ENCODE measurements at places on chromosomes 7 and 10. TPM values are rescaled to one million over a fixed set of nuclear protein-coding genes. Genes with fewer than 3 reads are reported as not detected.

- no peak overlapping the region for H3K4me3 ChIP-seq
- H3K4me1 ChIP-seq = peaks cover 6% of the 10 kb centered on the region
- H3K27me3 ChIP-seq = no peaks in the 10 kb centered on the region
- no peak for DNase-seq
- no peaks in the 10 kb centered on the region for H3K36me3 ChIP-seq
- H3K27ac ChIP-seq = peak overlapping the region; percentile 9
These were observed 24.3 kb downstream of the PDGFA start for GRCh38 chr7:495326-495725.

DNA sequence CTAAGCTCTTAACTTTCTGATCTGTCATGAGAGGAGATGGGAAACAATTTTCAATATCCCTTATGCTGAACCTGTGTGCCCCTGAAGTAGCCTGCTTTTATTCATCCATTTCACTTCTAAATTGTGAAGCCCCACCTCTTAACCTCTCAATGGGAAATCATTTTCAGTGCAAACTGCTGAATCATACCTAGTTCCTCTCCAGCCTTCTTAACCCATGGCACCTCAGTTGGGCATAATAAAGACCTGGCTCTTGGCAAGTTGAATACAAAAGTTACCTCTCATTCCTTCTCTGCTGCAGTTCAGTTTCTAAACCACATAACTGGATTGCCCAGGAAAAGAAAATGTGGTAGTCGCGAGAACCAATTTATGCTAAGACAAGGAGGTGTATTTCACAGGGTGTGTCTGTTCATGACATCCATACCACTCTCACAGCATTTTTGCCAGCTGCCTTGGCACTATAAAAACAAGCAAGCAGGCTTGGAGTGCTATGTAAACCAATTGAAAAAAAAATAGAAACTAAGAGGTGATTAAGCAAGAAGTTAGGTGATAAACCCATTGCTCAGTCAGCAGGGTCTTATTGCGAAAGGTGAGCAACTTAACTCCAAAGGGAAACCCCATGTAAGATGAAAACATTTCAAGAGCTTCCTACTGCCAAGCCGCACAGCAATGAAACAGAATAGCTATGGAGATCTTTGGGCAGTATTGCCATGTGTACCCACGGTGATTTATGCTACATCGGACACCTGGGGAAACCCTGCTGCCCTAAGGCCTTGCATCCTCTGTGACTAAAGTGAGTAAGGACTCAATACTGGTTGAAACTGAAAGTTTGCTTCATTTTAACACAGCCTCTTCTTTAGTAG is 57.0 kb upstream of the DKK1 start:
- no peak overlapping the region for H3K27ac ChIP-seq
- no peaks in the 10 kb centered on the region for H3K36me3 ChIP-seq
- DNase-seq = no peak
- no peaks in the 10 kb centered on the region for H3K27me3 ChIP-seq

DNA sequence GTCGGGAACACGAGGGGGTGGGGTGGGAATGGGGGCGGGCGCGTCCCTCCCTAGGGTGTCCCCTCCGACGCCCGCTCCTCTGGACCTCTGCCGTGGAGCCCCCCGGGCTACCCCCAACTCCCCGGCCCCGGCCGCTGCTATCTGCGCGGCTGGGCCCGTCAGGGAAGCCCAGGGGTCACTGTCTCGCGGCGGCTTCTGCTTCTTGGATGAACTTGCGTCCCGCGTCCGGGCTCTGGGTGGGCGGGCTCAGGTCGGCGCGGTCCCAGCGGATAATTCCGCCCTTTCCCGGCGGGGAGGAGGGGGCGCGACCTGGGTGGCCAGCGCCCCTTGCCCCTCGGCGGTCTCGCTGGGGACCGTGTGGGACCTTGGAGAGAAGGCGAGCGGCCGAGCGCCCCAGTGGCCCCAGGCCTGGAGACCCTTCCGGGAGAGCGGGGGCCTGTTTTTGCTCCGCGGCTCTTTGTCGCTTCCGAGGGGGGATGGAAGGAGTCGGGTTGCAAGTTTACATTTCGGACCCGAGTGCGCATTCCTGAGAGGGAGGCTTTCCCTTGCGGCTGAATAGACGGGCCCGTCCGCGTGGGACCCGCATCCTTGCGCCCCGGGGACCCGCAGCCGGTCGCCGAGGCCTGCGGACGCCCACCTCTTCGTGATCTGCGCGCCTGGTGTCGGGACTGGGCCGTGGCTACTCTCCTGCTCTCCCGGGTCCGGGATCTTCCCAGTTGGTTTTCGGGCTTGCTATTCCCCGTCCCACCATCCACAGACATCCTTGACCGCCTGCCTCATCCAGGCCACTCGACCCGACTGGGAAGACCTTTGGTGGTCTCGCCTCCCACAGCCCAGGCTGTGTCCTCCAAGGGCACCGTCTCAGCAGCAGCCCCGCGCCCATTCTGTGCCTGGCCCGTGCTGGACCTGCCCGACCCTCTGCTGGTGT is 812 bp downstream of the DOCK1 start:
- H3K4me3 ChIP-seq = peak overlapping the region; percentile 69
- peaks cover 14% of the 10 kb centered on the region for H3K4me1 ChIP-seq
- DNase-seq = peak; percentile 18
- H3K27ac ChIP-seq = peak overlapping the region; percentile 61
- H3K27me3 ChIP-seq = no peaks in the 10 kb centered on the region

DNA sequence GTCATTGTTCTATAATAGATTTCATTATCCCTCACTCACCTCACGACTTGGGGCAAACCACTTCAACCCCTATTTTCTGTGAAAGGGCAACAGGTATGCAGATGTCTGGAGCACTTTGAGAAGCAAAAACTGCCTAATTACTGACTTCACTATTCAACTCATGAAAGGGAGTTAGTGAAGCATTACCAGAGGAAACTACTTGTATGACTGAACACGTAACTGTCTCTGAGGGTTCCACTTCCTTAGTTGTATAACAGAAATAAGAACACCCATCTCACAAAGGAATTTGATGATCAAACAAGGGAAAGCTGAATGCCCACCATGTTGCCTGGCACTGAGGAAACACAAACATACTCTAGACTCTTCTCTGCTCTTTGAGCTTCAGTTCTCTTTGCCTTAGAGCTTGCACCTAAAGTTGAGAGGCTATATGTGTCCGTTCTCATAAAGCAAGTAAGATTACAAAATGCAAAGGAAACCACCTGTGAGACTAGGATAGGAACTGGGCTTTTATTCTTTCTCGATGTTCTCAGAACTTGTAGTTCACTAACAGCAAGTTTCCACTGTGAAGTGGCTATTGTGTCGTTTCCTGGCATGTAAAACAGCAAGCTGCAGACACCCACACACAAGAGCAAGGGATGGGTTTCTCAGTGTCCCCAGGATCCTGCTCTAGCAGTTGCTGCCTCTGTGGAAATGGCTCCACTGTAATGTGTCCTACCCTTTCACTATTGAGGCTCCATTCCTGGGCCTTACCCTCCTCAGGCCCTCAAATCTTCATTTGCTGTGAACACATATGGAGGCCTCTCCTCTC is 2.6 kb downstream of the TMEM243 start:
- DNase-seq = no peak
- H3K4me3 ChIP-seq = peak overlapping the region; percentile 9
- H3K4me1 ChIP-seq = peaks cover 10% of the 10 kb centered on the region
- H3K27me3 ChIP-seq = no peaks in the 10 kb centered on the region
- no peaks in the 10 kb centered on the region for H3K36me3 ChIP-seq
- no peak overlapping the region for H3K27ac ChIP-seq

DNA sequence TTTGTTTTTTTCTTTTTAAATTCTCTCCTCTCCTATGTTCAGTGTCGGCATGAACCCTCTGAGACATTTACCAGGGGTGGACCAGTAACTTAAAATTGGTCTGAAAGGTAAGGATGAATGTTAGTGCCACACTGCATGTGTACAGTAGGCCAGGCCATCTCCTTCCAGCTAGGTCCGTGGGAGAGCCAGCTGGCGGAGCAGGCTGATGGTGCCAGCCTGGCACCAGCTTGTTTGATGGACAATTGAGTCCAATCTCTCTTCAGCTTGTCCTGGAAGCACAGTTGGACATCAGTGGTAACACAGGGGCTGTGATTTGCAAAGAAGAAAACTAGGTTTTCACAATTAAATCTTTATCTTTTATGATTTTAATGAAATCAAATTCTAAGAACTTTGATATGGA is 136.5 kb downstream of the CNNM2 start:
- no peaks in the 10 kb centered on the region for H3K36me3 ChIP-seq
- H3K4me1 ChIP-seq = no peaks in the 10 kb centered on the region
- H3K27me3 ChIP-seq = no peaks in the 10 kb centered on the region
- DNase-seq = no peak
- H3K4me3 ChIP-seq = no peak overlapping the region
- no peak overlapping the region for H3K27ac ChIP-seq

The DPP6 gene
- not detected for total RNA-seq

DNA sequence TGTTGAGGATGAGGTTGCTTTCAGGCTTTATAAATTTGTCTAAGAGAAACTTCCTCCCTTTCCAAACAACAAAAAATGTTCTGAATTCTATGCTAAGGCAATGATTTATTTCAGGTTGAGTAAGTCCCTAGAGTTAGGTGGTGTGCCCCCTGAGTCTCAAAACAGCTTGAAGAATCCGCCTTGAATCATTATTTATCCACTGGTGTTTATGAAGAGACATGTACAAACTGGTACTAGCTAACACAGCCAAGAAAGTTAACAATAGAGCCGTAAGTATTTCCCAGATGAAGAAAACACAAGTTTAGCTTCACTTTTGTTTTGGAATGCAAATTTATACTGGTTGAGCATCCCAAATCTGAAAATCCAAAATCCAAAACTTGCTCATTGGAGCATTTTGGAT is 66.2 kb upstream of the SRPK2 start:
- DNase-seq = no peak
- no peaks in the 10 kb centered on the region for H3K27me3 ChIP-seq
- H3K27ac ChIP-seq = no peak overlapping the region
- no peak overlapping the region for H3K4me3 ChIP-seq

The STRIP2 gene
- total RNA-seq = 0.39 TPM

The FBXL13 gene
- 2.4 TPM for total RNA-seq

DNA sequence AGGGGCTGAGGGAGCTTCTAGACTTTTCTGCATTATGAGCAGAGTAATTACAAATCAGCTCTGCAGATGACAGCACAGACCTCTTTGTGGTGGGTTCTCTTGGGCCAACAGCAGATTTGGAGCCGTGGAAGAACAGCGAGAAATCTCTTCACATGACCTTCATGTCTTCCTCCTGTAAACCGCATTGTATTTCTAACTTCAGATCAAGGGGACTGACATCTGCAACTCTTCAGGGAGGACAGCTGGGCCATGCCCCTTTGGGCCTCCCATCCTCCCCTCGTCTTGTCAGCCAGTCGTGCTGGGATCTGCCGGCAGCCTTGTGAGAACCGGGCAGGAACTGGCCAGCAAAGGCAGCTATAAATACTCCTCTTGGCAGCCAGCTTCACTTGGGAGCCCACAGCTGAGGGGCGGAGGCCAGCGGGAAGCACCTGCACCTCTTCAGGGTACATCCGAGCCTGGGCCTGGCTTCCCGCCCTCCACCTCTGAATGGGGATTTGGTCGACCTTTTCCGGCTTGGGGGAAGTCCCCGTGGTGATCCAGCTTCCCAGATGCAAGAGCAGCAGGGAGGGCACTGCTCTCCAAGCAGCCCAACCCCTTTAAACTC is 54.7 kb downstream of the STEAP1B start:
- H3K27ac ChIP-seq = no peak overlapping the region
- no peaks in the 10 kb centered on the region for H3K36me3 ChIP-seq
- H3K4me1 ChIP-seq = peaks cover 27% of the 10 kb centered on the region
- no peaks in the 10 kb centered on the region for H3K27me3 ChIP-seq
- peak; percentile 20 for DNase-seq

DNA sequence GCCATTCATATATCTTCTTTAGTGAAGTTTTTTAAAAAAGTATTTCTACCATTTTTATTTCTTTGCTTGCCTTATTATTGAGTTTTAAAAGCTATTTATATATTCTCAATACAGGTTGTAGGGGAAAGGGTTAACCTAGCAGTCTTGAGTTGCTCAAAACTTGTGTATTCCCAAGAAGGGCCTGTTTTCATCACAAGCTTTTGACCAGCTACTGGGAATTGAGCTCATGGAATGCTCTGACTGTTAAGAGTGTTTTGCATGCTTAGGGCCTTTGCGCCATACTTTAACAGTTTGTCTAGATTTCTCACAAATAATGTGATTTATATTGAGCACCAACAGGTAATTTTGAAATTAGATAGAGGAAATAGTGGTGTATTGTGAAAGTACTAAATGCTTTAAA is 72.0 kb upstream of the CALCR start:
- H3K4me3 ChIP-seq = no peak overlapping the region
- no peaks in the 10 kb centered on the region for H3K27me3 ChIP-seq
- no peak for DNase-seq
- no peaks in the 10 kb centered on the region for H3K4me1 ChIP-seq
- H3K27ac ChIP-seq = no peak overlapping the region

The NXPH1 gene
- not detected for total RNA-seq

GRCh38 chr7:39754326-39755120 is 131.2 kb downstream of the RALA start:
- H3K4me3 ChIP-seq = peak overlapping the region; percentile 19
- H3K27ac ChIP-seq = peak overlapping the region; percentile 18
- no peak for DNase-seq

DNA sequence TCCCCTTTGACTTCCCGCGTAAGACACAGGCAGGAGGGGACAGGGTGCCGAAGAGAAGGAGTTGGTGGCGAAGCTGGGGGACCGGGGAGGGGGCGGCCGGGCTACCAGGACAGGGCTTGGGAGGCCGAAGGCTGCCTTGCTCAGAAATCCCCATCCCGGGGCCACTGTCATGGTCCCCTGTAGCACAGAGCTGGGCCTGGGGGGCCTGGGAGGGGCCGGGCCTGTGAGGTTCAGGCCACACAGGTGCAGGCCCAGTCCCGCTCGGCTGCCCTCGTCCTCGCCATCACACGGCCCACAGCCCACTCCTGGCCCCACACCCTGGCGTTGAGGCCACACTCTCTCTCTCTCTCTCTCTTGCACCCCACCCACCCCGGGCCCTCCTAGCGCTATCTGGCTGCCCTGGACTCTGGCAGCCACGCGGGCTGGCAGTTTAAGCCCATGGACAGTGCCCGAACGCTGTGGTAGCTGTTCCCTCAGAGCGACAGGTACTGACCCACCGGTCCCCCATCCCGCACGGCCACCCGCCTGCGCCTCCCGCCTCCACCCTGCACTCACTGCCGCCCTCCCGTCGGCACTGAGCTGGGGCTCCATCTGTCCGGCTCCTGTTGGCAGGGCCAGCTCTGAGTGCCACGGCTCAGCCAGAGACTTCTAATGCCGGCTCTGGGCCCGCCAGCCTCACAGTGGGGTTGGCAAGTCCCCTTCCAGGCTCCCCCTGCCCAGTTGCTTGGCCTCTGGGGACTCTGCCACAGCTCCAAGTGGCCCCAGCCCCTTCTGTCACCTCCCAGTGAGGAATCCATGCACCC is 28.0 kb downstream of the TTYH3 start:
- no peaks in the 10 kb centered on the region for H3K27me3 ChIP-seq
- H3K36me3 ChIP-seq = peaks cover 16% of the 10 kb centered on the region
- no peak for DNase-seq
- no peak overlapping the region for H3K4me3 ChIP-seq
